ENCODE measurements at places on chromosomes 1 and 21.

- no peak for DNase-seq
Measured at GRCh38 chr1:12469990-12470389, 148.0 kb downstream of the DHRS3 start.

- DNase-seq: no peak
Measured at GRCh38 chr1:85179522-85179921, 21.3 kb downstream of the SYDE2 start.

DNA sequence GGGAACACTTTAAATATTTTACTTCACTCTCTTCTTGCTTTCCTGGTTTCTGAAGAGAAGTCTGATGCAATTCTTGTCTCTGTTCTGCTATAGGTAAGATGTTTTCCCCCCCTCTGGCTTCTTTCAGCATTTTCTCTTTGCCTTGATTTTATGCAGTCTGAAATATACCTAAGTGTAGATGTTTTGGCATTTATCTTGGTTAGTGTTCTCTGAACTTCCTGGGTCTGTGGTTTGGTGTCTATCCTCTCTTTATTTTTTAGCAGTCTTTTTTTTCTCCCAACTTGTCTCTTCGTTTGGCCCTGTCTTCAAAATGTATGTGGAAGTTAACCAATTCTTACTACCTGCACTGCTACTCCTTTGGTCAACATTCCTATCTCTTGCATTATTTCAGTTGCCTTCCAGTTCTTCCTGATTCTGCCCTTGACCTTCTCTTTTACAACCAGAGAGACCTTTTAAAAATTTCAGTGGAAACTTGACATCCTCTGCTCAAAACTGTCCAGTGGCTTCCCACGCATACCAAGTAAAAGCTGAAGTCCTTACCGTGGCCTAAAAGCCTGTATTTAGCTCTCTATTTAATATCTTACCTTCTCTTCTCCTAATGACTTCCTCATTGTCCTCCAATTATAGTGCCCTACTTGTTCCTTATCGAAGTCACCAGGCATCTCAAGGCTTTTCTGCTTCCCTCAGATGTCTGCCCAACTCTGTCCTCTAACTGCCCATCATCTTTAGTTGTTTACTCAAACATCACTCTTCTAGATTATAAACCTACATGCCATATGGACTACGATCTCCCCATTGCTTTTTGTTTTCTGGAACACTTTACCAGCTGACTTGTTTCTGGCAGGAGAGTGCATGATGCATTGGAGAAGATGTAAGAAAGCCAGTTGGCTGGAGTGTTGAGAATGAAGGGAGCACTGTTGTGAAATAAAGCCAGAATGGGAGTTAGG, 40.9 kb downstream of the RAP1A start:
- no peak for DNase-seq

GRCh38 chr1:147753081-147753480, 7.3 kb downstream of the GJA5 start:
- DNase-seq: no peak

GRCh38 chr21:16159213-16159970, 429.6 kb downstream of the USP25 start:
- no peak for DNase-seq

- DNase-seq: peak; percentile 31
Measured at GRCh38 chr1:17831597-17831996, 76.5 kb downstream of the ACTL8 start.

DNA sequence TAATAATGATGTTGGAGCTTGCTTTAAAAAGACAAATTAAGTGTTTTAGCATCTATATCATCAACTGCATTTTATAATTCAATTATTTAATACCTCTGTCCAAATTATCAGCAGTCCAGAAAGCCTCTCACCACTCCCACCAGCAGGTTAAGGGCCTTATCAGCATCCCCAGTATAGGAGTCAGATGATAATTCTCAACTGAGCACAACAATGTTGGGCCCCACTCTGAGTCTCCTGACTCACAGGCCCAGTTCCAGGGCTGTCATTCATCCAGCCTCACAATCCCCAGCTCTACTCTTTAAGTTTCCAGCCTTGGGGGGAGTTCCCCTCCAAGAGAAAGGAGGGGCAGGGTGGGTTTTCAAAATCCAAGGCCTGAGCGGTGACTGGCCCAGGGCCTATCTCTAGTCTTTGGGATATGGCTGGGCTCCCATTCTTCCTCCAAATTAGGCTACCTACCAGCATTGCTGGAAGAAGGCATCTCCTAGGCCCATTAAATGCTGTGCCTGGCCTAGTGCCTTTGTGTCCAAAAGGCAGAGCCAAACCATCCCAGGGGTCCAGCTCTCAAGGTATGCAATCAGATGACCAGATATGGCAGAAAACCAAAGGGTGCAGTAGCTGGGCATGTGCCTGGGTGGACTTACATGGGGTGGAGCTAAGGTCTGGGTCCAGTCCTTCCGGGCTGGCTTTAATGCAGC, 134.1 kb downstream of the GLUL start:
- DNase-seq: no peak

DNA sequence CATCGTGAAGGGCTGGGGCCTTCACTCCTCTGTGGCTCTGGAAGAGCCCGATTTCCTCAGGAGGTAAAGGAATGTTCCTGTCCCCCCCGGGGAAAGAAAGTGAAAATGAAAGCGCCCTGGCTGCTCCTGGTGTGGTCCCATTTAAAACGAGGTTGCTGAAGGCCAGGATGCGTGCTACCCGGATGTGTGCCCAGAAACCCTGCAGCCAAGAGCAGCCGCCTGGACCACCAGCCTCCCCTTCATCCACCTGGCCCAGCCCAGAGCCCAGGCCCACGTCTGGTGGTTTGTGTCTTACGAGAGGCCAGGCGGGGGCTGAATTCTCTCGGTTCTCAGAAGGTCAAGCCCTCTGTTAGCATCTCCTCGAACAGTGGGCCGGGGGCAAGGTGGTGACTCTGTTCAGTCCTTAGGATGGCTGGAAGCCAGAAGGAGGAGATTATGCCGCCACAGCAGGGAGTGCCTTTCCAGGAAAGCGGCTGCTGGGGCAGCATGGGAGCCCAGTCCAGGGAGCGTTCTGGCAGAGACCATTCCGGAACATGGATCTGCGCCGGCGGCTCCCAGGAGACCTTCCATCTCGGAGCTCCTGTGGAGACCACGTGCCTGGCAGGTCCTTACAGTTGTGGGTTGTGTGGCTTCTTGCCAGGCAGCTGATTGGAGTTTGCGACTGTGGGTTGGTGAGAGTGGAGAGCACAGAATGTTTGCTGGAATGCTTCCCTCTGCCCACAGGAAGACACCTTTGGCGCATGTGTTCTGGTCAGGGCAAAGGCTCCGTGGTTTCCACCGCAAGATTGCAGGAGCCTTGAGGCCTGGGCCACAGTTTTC, 1.4 kb downstream of the GUK1 start:
- peak; percentile 46 for DNase-seq

DNA sequence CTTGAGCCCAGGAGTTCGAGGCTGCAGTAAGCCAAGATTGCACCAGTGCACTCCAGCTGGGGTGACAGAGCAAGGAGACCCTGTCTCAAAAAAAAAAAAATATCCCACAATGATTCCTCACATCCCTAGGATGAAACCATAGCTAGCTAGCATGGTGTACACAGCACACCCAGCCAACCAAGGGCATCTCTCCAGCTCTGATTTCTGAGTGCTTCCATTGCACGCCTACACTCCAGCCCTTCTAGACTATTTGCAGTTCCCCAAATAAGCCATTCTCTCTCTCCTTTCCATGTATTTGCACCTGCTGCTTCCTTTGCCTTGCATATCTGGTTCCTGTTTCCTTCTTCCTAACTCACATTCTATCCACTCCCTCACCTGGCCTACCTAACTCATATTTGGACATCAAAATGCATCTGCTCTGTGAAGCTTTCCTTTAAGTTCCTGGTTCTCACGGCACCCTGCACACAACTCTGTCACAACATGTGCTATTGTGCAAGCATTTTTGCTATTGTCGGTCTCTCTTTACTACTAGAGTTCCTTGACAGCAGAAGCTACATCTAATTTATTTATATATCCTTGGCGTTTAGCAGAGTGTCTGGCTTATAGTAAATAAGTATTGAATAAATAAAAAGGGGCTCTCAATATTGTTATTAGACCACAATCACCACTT, 2.4 kb upstream of the ELAPOR1 start:
- DNase-seq: peak; percentile 25

- no peak for DNase-seq
Measured at GRCh38 chr1:145786271-145786670, 37.6 kb downstream of the RNF115 start.
